Activated T-helper 17 cell treated with anti-CD3 and anti-CD28 coated beads, Interleukin-2, amount 50 U/mL, for 72 hours (primary cell): ENCODE measurements at places on chromosomes 12 and 14. TPM values are rescaled to one million over a fixed set of nuclear protein-coding genes. Genes with fewer than 3 reads are reported as not detected.
A peak's percentile ranks its signal among the peaks of the same experiment; 100 is the strongest.

DNA sequence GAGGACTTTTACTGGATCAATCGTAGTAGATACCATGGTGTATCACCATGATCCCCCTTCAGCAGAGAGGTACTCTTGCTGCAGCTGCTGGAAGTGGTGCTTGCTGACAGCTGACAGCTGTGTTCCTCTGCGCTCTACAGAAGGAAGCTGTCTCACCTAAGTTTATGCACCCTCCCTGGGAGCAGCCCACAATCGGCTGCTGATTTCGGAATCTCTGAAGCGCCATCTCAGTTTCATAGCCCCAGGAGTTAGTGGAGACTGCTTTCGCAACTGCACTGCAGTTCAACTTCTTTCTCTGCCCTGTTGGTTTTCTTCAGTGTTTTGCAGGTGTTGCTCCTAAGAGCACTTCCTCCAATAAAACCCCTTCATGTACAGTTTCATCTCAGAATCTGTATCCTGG, 237.9 kb downstream of the PAWR start:
- ATAC-seq: no peak

GRCh38 chr12:11834104-11834812, 184.8 kb downstream of the ETV6 start:
- peak; percentile 53 for ATAC-seq

DNA sequence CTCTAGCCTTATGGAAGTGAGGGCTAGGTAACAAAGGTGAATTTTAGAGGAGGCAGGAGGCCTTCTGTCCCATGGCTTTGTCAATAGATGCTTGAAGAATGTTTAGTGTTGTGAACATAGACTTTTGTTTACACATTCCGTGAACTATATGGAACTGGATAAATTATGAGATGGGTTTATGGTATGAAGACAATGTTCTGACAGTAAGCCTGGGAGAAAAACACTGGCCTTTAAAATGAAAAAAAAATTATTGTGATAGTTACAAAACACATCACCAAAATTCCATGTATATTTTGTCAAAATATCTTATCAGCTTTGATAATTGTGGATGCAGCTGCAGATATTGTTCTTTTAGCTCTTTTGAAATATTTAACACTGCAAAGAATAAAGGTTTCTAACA, 251.5 kb upstream of the DCN start:
- ATAC-seq: no peak

- ATAC-seq: no peak
Observed at GRCh38 chr14:42806909-42807315, 1200.2 kb downstream of the LRFN5 start.

- no peak for ATAC-seq
Observed at GRCh38 chr12:6145564-6145963, 21.1 kb upstream of the VWF start.

DNA sequence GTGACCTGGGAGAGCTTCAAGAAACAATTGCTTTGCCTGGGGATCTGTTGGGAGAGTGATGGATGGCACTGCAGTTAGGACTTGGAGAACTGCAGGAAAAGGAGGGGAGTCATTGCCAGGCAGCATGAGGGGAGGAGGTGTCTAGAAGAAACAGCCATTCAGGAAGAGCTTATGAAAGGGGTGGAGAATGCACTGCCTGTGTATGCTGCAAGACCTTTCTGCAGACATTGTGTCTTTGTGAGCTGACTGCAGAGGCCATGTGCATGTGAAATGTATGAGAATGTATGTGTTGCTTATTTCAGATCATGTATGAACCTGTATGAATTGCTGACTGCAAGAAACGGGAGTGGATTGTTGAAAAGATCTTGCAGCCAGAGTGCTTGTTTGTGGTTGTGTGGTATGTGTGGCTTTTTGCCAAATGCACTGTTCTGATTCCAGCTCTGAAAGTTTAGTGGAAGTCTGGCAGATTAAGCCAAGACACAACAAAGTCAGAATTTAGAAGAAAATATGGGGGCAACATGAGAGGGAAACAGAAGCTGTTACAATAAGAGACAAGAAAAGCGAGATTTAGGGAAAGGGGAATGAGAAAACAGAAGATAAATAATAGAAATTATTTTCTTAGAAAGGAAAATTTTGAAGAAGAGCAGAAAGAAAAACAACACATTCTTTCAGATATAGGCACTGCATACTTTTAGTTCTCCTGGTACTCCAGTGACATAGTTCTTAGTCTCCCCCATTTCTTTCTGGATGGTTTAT, 9.8 kb upstream of the RIMKLB start:
- ATAC-seq: no peak

DNA sequence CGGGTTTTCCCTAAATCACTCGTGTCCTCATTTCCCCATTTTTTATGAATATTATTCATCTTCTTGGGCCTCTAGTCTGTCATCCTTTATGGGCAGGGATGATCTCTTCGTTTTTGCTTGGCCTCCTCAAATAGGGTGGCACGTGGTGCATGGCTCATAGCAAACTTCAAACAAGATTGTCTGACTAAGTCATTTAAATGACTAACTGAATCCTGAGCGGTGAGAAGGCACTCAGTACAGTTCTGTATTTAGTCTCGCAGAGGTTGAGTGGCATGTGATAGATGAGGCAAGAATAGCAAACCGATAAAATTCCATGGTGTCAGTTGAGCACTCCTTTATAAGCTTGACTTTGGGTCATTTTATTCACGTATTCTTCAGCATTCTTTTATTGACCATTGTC, 5.7 kb upstream of the JDP2 start:
- peak; percentile 89 for ATAC-seq

DNA sequence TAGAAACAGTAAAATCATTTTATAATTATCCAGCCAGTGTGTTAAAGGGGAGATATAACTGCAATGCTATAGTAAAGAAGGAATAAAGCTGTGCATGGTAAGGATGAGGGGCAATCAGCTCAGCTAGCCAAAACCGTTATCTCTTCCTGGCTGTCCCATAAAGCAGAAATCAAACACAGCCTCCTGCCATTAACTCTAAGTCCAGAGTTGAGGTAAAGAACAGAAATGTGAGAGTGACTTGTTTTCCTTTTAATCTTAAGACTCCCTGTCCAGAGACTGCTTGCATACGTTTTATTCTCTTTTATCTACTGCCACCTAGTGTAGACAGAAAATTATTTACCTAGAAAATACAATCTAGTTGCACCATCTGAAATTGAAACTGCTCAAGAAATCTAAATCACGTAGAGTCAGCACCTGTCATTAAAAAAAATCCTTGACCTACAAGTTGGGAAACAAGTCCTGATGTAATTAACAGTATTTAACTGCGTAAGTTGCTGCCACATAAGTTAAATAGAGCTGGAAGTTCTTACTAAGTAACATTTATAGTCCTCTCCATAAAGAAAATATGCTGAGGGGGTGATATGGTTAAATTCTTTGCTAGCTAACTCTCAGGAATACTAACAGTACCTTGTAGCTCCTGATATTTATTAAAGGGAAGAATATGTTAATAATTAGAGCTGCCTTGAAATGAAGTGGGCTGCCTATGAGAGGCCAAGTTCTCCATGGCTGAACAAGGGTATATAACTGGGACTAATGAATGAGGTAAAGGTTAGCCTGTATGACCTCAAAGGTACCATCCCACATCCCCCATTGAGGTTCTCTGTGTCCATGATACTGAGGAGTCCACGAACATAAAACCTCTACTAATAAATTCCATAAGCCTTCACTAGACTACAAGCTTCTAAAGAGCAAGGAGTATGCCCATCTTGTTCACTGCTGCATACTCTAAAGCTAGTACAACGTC, 62.7 kb downstream of the GALNT4 start:
- peak; percentile 92 for ATAC-seq

DNA sequence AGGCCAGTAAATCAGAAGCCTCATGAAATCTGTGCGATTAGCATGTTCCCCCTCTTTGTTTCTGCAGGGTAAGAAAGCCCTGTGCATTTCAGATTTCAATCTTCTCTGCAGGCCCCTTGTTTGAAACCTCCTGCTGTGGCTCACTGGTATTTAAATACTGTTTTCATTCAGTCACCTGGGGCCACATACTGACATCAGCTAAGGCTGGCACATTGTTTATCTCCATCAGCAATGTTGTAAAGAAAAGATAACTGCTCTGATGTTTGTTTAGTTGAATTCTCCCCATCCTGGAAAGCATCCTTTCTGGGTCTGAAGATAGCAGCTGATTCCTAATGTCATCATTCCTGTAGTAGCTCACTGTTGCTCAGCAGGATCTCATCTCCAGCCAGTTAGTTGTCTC, 554.9 kb downstream of the NRXN3 start:
- ATAC-seq: no peak

DNA sequence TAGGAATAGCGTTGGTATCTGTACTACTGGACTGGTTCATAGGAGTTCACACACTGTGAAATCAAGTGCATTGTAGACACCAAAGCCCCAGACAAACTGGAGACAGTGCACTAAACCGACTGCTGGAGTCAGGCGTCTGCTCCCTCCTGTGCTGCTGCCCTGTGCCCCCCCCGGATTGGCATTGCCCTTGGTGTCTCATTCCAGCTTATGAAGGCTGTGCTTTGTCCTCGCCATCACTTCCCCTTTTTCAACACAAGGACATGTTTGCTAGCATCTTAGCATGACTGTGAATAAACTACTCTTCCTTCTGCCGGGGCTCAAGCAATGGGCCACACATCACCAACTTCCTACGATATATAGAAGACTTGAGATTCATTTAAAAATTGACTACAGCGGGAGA, 84.0 kb downstream of the TMCC3 start:
- no peak for ATAC-seq

DNA sequence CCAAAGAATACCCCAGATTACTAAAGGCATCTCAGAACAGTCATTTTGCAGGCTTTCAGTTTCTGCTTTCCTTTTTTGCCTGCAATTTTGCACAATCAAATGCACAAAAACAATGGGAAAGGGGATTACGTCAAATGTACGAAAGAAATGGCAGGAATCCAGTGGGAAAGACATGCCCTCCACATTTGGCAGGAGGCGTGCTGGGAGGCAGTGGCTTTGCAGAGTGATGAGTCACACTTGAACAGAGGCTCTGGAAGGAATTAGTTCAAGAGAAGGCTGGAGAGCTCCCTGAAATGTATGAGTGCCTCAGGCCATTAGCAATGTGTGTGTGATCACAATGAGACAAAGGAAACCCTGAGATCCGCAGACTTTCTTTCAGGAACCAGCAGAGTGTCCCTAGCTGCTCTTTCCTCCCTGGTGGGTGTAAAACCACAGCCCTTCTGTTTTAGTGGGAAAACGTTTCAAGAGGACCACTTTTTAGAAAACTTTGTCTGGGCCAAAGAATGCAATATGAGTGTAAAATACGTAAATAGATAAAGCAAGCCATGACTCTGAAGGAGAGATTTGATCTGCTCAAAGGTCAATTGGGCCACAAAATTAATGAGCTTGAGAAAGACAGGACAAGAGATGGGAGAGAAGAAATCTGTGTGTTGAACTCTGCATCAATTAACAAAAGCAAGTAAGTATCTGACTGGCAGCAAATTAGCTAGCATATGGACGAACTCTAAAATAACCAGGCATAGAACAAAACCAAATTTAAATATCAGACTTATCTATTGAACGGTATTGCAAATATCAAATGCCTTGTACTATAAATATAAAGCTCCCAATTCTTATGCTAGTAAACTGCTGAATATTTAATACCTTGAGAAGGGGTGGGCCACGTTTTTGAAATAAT, 155.4 kb upstream of the PDE3A start:
- ATAC-seq: no peak

DNA sequence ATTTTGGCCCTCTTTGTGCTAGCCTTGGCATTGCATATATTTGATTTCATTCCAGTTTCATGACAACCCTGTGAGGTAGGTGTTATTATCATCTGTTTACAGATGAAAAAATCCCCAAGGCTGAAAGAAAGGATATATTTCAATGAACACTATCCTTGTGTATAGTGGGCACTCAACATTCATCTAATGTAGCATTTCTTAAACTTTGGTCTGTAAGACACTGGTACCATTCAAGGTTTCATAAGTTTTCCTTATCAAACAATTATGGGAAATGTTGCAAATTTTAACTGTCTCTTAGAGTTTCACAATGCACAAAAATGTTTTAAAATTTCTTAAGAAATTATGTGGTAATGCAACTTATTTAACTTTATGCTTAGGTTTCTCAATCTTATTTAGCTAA, 44.3 kb downstream of the ATP23 start:
- no peak for ATAC-seq

DNA sequence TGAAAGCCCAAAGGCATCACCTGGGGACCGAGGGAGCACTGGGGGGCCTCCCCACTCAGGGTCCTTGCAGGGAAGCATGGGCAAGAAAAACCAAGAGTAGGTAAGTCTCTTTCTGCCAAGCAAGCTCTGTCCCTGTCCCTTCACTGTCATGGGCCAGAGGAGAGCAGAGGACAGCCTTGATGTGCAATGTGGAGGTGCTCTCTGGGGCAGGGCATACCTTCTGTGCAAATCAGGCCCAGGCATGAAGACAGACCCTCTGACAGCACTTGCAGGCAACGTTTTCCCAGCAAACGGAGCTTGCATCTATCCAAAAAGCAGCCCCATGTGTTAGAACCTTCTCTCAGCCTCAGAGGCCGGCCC, 192.5 kb upstream of the PWP1 start:
- ATAC-seq: no peak

DNA sequence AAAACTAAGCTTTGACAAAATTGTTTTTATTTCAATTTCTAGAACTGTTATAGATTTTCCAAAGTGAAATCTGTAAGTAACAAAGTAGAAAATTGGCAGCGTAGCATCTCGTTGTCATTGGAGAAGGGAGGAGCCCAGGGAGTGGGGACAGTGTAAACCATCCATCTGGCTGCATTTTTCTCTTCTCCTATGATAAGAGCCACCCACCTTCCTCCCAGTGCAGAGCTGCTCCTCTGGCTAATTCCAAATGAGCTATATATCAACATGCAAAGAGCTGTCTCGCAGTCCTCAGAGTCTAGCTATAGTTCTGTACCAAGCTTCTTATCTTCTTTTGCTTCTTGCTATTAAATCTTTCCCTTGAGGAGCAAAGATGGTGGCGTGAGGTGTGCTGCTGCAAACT, 56.6 kb downstream of the SCN8A start:
- no peak for ATAC-seq

GRCh38 chr12:108752387-108752786, 21.1 kb upstream of the CORO1C start:
- no peak for ATAC-seq

PTPRB gene
- total RNA-seq: 0.24 TPM
